ENCODE measurements at places on chromosomes 12 and 14.

- DNase-seq = no peak
These were observed 821.8 kb upstream of the LRFN5 start for GRCh38 chr14:40784860-40785259.

GRCh38 chr14:55645145-55645544 lies 65.1 kb downstream of the KTN1 start:
- DNase-seq = no peak

GRCh38 chr14:67186172-67186768 lies 3.0 kb upstream of the GARIN2 start:
- no peak for DNase-seq

DNA sequence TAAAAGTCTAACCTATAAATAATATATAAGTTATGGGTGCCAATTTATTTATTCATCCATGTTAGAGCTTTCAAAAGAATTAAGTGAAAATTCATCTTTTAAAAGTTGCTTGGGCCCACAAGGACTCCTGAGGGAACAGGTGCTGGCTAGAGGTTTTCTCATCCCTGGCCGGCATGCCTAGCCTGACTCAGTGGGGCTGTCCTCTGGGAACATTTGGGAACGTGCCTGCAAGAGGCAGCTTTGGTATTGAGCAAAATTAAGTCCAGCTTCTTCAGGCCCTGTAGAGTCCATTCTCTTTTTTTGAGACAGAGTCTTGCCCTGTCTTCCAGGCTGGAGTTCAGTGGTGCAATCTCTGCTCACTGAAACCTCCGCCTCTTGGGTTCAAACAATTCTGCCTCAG lies 44.7 kb downstream of the SPTB start:
- DNase-seq = no peak

DNA sequence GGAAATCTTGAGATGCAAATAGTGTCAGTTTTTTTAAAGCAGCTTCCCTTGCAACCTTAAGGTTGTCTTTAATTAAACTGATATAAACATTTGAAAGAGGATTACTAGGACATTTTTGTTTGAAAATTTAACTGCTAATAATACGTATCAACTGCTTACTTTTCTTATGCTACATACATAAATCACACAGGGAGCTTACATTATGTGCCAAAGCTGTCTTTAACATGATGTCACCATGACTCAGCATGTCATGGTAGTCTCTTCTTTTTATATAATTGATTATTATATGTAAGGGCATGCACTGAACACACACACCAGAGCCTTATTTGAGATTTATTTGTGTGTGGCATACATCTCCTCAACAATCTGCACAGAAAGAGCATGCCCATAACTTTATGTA lies 63.0 kb upstream of the PTHLH start:
- no peak for DNase-seq

- no peak for DNase-seq
These were observed 39.9 kb downstream of the SOS2 start for GRCh38 chr14:50191499-50191898.

DNA sequence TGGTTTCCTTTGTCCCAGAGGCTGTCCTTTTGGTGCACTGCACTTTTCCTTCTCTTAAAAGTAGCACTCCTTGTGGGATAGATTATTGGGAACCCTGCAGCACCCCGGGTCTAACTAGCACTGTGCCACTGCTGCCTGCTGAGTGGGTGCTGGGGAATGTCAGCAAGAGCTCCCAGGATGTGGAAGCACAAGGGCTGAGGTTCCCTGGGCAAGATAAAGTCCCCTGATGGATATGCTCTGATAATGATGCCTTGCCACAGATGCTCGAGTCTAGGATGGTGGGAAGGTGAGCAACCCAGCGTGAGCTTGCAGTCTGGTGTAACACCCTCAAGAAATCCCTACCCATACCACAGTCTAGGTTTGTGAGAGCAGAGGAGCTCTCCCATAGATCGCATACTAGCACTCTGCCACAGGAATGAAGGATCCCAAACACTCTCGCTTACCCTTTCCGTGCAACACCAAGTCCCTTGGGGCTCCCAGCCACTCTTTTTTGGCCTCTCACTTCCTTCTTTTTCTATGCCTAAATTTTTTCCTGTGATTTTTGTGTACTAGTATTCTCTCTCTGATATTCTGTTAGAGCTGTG lies 32.6 kb downstream of the USP15 start:
- peak; percentile 4 for DNase-seq

DNA sequence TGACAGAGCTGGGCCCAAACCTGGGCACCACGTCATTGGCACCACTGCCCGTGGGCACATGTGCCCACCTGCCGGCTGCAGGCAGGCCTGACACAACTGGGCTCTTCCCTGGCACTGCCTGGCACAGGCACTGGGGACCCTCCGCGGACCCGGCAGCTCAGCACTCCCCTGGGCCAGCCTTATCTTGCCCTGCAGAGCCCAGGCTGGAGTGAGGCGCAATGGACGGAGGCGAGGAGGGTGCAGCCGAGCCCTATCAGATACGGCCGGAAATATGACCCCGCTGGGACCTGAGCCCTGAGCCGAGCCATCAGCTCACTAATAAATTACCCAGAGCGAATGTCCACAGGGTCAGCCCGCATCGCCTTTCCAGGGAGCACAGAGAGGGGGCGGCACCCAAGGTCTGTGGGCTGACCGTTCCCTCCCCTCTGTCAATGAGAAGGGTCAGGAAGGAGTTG lies 1.7 kb upstream of the C14orf180 start:
- no peak for DNase-seq

DNA sequence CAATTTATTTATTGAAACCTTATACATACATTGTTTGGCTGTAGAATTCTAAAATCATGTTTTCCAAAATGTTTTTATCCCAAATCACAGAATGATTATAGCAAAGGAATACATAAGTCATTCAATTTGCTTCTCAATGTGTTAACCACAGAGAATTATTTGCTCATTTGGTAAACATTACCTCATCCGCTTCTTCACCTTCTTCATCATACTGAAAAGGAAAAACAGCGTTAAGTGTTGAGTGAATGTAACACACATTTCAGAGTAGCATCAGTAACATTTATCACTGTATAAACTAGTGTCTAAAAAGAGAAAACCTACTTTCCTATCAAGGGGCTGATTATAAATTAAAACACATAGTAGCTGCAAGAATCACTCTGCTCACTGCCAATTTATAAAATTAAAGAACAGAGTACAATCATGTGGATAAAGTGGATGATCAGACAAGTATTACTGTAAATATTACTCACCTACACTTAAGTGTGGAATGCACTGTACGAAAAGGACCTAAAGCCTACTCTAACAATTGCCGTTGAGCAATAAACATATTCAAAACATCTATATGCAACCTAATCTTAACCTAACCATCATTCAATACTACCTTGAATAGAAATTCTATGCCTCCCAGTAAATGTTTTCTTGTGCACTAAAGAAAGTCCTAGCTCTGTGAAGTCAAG lies 18.1 kb upstream of the PHLDA1 start:
- DNase-seq = no peak

DNA sequence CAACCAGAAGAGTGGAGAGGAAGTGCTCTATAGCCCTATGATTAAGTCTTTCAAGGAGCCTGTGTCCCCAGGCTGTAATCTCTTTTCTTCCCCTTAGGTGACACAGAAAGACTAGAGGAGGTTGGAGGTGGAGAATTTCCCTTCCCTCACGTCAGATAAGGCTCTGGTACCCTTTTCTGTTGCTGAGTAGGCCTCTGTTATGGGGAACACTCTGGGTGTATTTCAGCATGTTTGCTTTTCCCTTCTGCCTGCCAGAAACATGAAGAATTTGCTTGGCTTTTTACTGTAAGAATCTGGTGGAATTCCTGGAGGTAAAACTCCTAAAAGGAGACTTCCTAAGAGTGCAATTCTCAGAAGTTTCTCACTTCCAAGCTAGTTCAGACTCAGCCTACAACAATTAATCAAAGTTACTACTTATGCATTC lies 58.3 kb downstream of the SIX1 start:
- DNase-seq = peak; percentile 22

DNA sequence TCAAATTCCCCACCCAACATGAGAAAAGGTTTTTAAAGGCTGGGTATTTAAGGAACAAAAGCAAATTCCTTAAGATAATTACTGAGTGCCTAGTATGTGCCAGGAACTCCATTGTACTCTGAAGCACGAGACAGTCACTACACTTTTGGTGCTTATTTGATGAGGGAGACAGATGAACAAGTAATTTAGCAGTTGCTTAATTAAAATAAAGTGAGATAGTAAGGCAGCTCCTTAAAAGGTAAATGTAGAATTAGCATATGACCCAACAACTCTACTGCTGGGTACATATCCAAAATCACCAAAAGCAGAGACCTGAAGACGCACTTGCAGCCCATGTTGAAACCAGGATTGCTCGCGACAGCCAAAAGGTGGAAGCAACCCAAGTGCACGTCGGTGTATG lies 21.3 kb downstream of the POLE start:
- no peak for DNase-seq

DNA sequence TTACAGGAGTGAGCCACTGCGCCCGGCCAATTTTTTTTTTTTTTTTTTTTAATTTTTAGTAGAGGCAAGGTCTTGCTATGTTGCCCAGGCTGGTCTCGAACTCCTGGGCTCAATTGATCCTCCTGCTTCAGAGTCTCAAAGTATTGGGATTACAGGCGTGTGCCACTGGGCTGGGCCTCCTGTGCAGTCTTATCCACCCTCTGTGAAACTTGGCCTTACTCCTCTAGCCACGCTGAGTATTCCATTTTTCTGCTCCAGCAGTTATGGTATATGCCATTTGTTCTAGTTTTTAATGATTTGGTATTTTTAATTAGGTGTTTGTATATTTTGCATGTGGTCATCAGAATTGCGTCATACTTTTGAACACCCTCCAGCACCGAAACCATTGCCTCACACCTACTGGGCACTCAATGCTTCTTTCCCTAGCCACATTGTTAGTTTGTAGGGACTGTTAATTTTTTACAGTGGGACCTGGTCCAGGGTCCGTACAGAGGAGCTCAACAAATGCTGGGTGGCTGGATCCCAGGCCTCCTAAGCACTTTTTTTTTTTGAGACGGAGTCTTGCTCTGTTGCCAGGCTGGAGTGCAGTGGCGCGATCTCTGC lies 11.4 kb downstream of the RIOX1 start:
- no peak for DNase-seq

- DNase-seq = no peak
These were observed 18.0 kb downstream of the RAP1B start for GRCh38 chr12:68628698-68629097.

GRCh38 chr12:90174198-90174510 lies 465.5 kb upstream of the ATP2B1 start:
- no peak for DNase-seq
